ENCODE measurements at places on chromosomes 5 and 9.
A peak's percentile ranks its signal among the peaks of the same experiment; 100 is the strongest.

GRCh38 chr5:146338774-146339714, at the start of gene POU4F3:
Gene POU4F3 (plus strand): TSS chr5:146338839. CDS start chr5:146339113, 274 bp downstream.
- H3K4me1 ChIP-seq = no peaks in the 10 kb centered on the region
- DNase-seq = no peak
- H3K4me3 ChIP-seq = no peak within 1 kb of the TSS

DNA sequence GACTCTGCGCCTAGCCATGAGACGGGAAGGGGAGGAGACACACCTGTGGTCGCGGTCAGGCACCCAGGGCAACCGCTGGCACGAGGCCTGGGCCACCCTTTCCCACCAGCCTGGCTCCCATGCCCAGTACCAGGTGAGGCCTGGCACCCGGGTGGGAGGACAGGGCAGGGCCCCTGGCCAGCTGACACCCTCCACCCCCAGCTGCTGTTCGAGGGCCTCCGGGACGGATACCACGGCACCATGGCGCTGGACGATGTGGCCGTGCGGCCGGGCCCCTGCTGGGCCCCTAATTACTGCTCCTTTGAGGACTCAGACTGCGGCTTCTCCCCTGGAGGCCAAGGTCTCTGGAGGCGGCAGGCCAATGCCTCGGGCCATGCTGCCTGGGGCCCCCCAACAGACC, 5.0 kb downstream of the MAMDC4 start:
- no peak overlapping the region for H3K27ac ChIP-seq
- H3K27me3 ChIP-seq = no peaks in the 10 kb centered on the region
- H3K36me3 ChIP-seq = peaks cover 15% of the 10 kb centered on the region

DNA sequence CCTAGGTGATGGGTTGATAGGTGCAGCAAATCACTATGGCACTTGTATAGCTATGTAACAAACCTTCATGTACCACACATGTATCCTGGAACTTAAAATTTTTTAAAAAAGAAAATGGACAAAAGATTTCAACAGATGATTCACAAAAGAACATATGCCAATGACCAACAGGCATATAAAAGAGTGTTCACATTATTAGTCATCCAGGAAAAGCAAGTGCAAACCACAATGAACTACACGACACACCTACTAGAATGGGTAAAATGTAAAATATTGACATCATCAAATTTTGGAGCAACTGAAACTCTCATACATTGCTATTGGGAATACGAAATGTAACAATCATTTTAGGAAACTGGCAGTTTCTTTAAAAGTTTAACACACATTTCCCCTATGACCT, 109.9 kb downstream of the YIPF5 start:
- H3K4me1 ChIP-seq = no peaks in the 10 kb centered on the region
- no peak overlapping the region for H3K27ac ChIP-seq
- no peaks in the 10 kb centered on the region for H3K27me3 ChIP-seq
- H3K4me3 ChIP-seq = no peak overlapping the region

- H3K36me3 ChIP-seq = no peaks in the 10 kb centered on the region
- H3K27me3 ChIP-seq = peaks cover 3% of the 10 kb centered on the region
- H3K27ac ChIP-seq = no peak overlapping the region
- H3K4me3 ChIP-seq = no peak overlapping the region
- no peak for DNase-seq
These were observed 69.5 kb upstream of the ANXA1 start for GRCh38 chr9:73081979-73082657.

DNA sequence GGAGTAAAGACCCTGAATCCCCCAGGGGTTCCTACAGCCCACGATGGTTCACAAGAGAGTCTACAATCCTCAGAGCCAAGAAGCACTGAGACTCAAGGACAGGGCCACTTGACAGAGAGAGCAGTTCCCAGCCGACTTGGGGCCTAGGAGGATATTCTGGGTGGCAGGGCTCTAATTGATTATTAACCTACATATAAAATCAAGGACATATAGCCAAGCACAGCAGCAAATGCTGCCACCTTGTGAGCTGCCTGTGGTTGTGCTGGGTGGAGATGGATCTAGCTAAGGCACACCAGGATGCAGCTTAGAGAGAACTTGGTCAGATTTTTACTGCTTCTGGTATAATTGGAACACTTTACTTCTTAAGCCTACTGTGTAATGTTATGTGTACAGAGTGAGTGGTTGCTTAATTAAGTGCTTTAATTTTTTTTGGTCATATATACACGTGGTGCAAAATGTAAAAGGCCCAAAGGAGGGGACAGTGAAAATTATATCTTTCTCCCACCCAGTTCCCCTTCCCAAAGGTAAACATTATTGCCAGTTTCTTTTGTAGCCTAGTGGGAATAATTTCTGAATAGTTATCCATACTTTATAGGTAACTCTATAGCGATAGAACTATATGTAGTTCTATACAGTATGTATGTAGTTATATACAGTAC, 78.8 kb downstream of the F2RL2 start:
- H3K27me3 ChIP-seq = no peaks in the 10 kb centered on the region
- H3K4me3 ChIP-seq = no peak overlapping the region
- peak overlapping the region; percentile 85 for H3K27ac ChIP-seq
- peaks cover 70% of the 10 kb centered on the region for H3K4me1 ChIP-seq

DNA sequence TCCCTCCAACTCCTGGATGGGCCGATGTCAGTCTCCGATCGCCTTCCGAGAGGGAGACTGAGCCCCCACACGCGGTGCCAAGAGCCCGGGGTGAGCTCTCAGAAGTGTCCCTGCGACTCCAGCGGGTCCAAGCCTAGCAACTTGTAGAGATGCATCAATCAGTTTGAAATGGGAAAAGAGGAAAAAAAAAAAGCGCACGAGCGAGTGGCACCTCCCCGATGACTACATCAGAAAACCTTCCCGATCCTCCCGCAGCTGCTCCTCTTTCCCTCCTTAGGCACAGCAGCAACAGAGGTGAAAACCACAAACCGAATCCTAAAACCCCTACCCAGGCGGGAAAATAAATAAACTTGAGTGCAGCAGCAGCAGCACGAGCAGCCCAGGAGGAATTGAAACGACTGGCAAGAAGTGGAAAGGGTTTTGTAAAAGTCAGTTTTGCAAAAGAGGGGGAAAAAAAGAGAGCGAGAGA, 1.0 kb upstream of the EFNA5 start:
- no peak overlapping the region for H3K27ac ChIP-seq
- H3K36me3 ChIP-seq = no peaks in the 10 kb centered on the region
- H3K27me3 ChIP-seq = peaks cover 29% of the 10 kb centered on the region
- H3K4me3 ChIP-seq = peak overlapping the region; percentile 45

- no peaks in the 10 kb centered on the region for H3K27me3 ChIP-seq
- H3K4me3 ChIP-seq = no peak overlapping the region
- peaks cover under 1% of the 10 kb centered on the region for H3K4me1 ChIP-seq
- H3K27ac ChIP-seq = no peak overlapping the region
- H3K36me3 ChIP-seq = no peaks in the 10 kb centered on the region
- DNase-seq = no peak
These were observed 23.1 kb upstream of the AKNA start for GRCh38 chr9:114410910-114411309.

GRCh38 chr5:76851728-76852369, 2.0 kb downstream of the S100Z start:
- no peak for DNase-seq
- H3K27ac ChIP-seq = no peak overlapping the region
- peaks cover 45% of the 10 kb centered on the region for H3K4me1 ChIP-seq
- no peaks in the 10 kb centered on the region for H3K27me3 ChIP-seq
- H3K36me3 ChIP-seq = no peaks in the 10 kb centered on the region

- no peak overlapping the region for H3K27ac ChIP-seq
- DNase-seq = no peak
- no peaks in the 10 kb centered on the region for H3K36me3 ChIP-seq
- H3K27me3 ChIP-seq = no peaks in the 10 kb centered on the region
These were observed 105.8 kb upstream of the PCSK1 start for GRCh38 chr5:96538808-96539250.

GRCh38 chr5:179916523-179916922, 8.8 kb upstream of the TBC1D9B start:
- H3K27me3 ChIP-seq = no peaks in the 10 kb centered on the region
- no peak for DNase-seq
- H3K36me3 ChIP-seq = no peaks in the 10 kb centered on the region
- H3K27ac ChIP-seq = no peak overlapping the region

DNA sequence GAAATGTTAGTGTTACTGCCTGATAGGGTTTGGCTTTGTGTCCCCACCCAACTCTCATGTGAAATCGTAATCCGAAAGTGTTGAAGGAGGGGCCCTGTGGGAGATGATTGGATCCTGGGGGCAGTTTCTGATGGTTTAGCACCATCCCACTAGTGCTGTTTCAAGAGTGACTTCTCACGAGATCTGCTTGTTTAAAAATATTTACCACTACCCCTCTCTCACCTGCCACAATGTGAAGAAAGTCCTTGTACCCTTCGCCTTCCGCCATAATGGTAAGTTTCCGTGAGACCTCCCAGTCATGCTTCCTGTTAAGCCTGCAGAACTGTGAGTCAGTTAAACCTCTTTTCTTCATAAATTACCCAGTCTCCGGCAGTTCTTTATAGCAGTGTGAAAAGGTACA, 2.6 kb upstream of the RFX3 start:
- H3K27ac ChIP-seq = peak overlapping the region; percentile 100
- peaks cover 21% of the 10 kb centered on the region for H3K4me1 ChIP-seq
- no peaks in the 10 kb centered on the region for H3K27me3 ChIP-seq
- peak overlapping the region; percentile 25 for H3K4me3 ChIP-seq
- no peaks in the 10 kb centered on the region for H3K36me3 ChIP-seq

DNA sequence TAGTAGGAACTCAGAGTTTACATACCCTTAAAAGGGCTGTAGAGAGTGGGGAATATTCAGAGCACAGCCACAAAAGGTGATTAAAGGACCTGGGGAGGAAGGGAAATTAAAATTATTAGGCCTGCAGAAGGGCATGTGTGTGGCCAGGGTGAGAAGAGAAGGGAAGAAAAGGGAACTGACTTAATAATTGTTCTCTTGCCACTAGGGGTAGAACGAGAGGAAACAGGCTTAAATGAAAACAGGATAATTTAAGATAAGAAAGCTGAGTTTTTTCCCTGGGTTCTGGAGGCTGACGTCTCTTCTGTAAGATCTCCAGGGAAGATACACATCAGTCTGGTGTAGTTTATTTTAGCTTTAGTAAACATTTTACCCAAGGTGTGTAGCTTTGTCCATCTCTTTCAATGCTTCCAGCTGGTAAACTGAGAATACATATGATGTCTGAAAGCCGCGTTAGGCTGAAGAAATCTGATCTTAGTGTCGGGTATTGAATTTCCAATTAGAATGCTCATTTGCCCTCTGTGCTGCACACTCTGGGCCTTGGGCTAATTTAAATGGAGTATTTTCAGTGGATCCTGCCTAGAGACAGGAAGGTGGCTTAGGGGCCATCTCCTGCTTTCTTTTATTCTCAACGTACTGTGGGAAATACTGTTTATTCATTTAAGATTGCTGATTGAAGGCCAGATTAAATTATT, 416.8 kb downstream of the TMEM38B start:
- no peaks in the 10 kb centered on the region for H3K27me3 ChIP-seq
- no peaks in the 10 kb centered on the region for H3K4me1 ChIP-seq
- no peak for DNase-seq
- H3K4me3 ChIP-seq = no peak overlapping the region
- no peak overlapping the region for H3K27ac ChIP-seq

GRCh38 chr9:128504485-128505413, at the start of gene GLE1:
Gene GLE1 (plus strand): TSS chr9:128504719. CDS start chr9:128504806, 87 bp downstream.
- H3K4me1 ChIP-seq = no peaks in the 10 kb centered on the region
- peak; percentile 96 for DNase-seq
- peaks cover 25% of the 10 kb centered on the region for H3K36me3 ChIP-seq
- peak within 1 kb of the TSS; percentile 85 for H3K27ac ChIP-seq
- no peaks in the 10 kb centered on the region for H3K27me3 ChIP-seq

DNA sequence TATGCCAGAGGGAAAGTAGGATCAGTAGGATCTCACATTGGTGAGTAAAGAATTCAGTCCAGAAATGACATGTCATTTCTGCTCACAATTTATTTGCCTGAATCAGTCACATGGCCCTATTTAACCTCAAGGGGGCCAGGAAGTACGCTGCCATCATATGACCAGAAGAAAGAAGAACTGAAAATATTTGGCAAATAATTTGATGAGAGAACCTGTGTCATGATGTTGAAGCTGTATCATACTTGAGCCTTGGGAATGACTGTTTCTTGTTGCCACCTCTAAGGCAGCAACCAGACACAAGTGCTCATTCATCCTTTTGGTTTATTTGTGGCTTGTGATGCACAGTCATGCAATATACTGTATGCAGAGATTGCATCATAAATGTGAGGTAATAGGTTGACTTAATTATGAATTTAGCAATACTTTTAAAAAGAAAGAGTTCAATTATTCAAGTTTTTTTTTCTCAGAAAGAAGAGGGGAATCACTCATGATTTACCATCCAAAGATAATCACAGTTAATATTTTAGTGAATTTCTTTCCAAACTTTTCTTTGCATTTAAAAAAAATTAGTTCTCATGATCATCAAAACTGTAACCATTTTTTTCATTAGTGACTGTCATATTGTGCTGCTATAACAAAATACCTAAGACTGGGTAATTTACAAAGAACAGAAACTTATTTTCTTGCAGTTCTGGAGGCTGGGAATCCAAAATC, 8.2 kb upstream of the ZFYVE16 start:
- no peaks in the 10 kb centered on the region for H3K4me1 ChIP-seq
- no peaks in the 10 kb centered on the region for H3K27me3 ChIP-seq
- H3K4me3 ChIP-seq = no peak overlapping the region
- no peaks in the 10 kb centered on the region for H3K36me3 ChIP-seq
- no peak for DNase-seq

DNA sequence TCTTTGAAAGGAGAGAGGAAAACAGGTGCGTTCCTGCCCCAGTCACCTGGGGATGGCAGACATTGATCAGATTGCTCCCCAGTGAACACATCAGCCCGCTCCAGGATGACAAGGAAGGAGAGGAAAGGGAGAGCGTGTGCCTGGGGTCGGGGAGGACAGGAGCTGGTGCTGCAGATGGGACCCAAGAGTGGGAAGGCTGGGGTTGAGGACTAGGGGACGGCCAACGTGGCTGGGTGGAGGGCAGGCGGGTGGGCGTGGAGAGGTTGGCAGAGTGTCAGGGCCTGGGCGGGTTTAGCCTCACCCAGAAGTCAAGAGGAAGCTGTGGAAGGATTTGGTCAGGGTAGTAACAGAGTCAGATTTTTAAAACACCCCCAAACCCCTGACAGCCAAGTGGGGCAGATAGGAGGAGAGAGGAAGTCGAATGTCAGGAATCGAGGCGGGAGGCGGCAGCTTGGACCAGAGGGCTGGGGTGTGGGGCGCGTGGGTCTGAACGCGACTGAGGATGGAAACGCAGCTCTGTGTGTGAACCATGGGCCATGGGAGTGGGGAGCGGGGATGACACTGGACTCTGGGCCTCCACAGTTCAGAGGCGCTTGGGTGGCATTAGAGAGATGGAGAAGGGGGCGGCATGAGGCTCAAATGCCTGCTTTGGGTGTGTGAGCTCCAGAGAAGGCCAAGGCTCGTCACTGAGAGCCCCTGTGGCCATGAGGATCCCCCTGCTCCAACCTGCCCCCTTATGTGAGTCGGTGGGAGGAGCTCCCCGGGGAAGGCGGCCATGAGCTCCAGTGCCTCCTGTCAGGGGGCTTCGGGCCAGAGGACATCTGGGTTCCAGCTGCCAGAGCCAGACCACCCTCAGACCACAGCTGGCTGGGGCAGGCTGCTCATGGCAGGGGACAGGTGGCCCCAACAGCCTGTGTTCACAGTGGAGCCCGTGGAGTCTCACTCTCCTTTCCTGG, 24.6 kb downstream of the LAMC3 start:
- no peaks in the 10 kb centered on the region for H3K36me3 ChIP-seq
- no peaks in the 10 kb centered on the region for H3K4me1 ChIP-seq
- H3K27ac ChIP-seq = no peak overlapping the region
- no peak for DNase-seq
- H3K4me3 ChIP-seq = no peak overlapping the region

- H3K36me3 ChIP-seq = no peaks in the 10 kb centered on the region
- no peaks in the 10 kb centered on the region for H3K27me3 ChIP-seq
- H3K27ac ChIP-seq = no peak overlapping the region
- no peak for DNase-seq
- H3K4me1 ChIP-seq = no peaks in the 10 kb centered on the region
These were observed 327.2 kb downstream of the ZSWIM6 start for GRCh38 chr5:61659221-61659696.

- DNase-seq = peak; percentile 81
- H3K27ac ChIP-seq = peak within 1 kb of the TSS; percentile 96
- peaks cover 27% of the 10 kb centered on the region for H3K36me3 ChIP-seq
- H3K27me3 ChIP-seq = no peaks in the 10 kb centered on the region
These were observed at the start of gene DELE1 for GRCh38 chr5:141923448-141924313. Gene DELE1 (plus strand): TSS chr5:141923871. CDS start chr5:141923942, 71 bp downstream.

Measured in effector memory CD4-positive, alpha-beta T cell (primary cell).